ENCODE measurements at places on chromosomes 7 and 10. TPM values are rescaled to one million over a fixed set of nuclear protein-coding genes. Genes with fewer than 3 reads are reported as not detected.

- DNase-seq = no peak
These were observed 5.1 kb downstream of the NPVF start for GRCh38 chr7:25223206-25223605.

DNA sequence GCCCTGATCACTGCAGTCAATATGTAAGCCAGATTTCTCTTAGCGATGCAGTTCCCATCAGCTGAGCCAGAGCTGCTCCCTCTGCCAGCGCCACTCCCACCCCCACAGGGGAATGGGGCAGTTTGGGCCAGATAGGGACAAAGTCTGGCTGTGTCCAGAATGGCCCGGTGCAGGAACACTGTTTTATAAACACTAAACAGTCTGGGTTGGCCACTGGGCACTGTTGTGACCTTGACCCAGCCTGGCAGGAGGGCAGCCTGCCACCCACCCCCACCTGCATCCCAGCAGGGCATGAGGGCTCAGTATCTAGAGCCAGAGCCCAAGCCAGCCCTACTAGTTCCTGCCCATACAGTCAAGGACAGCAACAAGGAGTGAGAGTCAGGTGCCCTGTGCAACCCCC is 1.3 kb downstream of the OGDHL start:
- DNase-seq = no peak

The TAS2R3 gene
- 0.96 TPM for total RNA-seq

- no peak for DNase-seq
These were observed 177.7 kb downstream of the PRKCQ start for GRCh38 chr10:6402349-6402709.

The PON1 gene
- not detected for total RNA-seq

The CYP51A1 gene
- 55.5 TPM for total RNA-seq

The BAG3 gene
- total RNA-seq = 20.9 TPM

DNA sequence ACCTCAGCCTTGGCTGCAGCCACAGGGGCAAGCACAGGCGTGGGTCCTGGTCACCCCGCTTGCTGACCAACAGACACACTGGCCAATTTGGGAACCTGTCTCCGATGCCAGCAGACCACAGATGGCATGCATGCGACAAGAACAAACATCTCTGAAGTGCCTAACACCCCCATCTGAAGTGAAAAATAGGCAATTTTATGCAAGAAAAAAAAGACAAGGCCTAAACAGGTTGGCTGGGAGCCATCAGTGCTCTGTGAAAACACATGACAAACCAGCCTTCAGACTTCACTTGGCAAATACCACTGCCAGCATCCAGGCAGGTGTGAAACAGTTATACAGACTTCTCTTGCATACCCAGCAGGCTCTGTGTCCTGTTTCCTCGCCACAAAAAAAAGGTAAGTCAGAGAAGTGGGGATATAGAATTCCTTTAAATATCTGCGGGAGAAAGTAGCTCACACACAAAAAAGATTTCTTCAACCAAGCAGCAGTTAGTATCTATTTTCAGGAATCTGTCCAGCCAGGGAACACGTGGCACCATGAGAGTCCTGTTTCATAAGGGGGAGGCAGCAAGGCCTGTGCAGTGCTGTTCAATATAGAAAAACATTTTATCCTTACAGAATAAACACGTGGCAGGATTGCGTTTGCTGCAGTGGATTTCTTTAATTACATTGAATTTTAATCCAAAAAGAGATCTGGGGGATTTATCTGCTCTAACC is 293.4 kb upstream of the MKLN1 start:
- peak; percentile 65 for DNase-seq

- no peak for DNase-seq
These were observed 67.0 kb upstream of the CFAP46 start for GRCh38 chr10:133009218-133009950.

The LRRN3 gene
- total RNA-seq = 5.4 TPM

GRCh38 chr7:76223286-76223972 is 21.7 kb downstream of the SRRM3 start:
- DNase-seq = no peak

- no peak for DNase-seq
These were observed 258.2 kb upstream of the NPY start for GRCh38 chr7:24025765-24026164.
